ENCODE measurements at places on chromosomes 7 and 10.
A peak's percentile ranks its signal among the peaks of the same experiment; 100 is the strongest.

DNA sequence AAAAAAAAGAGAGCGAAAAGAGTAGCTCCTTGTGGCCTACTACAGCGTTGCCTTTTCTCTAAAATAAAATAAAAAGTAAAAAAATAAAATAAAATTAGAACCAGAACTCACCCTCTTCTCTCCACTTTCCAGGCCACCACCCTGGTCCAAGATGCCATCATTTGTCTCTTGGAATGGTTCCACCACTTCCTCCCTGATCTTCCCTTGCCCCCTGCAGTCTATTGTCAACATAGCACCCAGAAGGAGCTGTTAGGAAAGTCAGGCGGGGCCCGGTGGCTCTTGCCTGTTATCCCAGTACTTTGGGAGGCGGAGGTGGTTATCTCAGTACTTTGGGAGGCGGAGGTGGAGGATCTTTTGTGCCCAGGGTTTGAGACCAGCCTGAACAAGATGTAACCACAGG lies 7.6 kb upstream of the GRID2IP start:
- no peak for DNase-seq
- no peaks in the 10 kb centered on the region for H3K36me3 ChIP-seq
- H3K27me3 ChIP-seq = no peaks in the 10 kb centered on the region
- H3K4me1 ChIP-seq = no peaks in the 10 kb centered on the region

DNA sequence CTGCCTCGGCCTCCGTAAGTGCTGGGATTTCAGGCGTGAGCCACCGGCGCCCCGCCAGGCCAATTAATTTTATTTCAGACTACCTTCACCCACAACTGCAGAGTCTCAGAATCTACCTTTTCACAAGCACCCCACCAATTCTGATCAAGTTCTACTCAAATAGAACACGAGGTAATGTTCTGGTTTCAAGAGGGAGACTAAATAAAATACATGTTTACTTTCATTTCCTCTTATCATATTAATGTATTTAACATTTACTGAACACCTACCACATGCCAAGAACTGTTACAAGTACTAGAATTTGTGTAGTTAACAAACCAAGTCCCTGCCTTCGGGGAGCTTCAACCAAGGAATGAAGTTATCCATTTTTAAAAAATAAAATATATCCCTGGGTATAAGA lies 25.5 kb upstream of the RGS10 start:
- DNase-seq = no peak
- H3K27me3 ChIP-seq = no peaks in the 10 kb centered on the region
- no peak overlapping the region for H3K4me3 ChIP-seq
- peaks cover 3% of the 10 kb centered on the region for H3K4me1 ChIP-seq
- H3K36me3 ChIP-seq = no peaks in the 10 kb centered on the region
- no peak overlapping the region for H3K27ac ChIP-seq

DNA sequence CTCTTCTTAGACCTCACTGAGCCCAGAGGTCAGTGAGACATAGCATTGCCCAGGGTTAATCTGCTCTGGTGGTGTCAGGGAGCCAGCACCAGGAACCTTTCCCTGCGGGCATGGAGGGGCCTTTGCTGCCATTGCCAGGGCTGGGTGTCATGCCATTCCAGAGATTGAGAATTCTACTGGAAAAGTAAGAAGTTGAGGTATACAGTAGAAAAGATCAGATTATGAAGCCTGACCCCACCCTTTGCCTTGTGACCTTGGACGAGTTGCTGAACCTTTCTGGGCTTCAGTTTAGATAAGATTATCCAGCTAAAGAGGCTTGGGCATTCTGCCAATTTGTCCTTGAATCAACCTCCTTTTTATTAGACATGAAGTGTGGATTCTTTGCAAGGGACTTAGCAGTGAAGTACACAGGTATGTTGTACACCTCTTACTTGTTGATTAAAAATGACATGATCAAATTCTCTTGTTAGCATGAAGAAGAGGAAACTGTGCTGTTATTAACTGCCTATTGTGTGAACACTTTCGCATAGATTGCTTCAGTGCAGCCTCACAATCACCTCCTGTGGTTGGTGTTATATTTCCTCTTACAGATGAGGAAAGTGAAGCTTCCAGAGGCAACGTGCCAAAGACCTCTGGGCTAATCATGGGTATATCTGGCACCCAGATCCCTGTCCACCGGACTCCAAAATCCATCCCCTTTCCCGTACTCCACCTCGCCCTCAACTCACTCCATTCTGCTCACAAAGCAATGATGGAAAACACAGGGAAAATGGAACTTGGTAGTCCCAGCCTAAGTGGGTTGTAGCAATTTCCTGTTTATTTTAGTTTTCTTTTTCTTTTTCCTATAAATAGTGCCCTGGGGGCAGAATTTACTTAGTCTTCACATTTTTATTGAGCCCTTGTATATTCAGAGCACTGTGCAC lies 151.3 kb downstream of the CAMK1D start:
- peak overlapping the region; percentile 12 for H3K27ac ChIP-seq
- H3K4me3 ChIP-seq = no peak overlapping the region
- no peaks in the 10 kb centered on the region for H3K27me3 ChIP-seq
- H3K4me1 ChIP-seq = peaks cover 37% of the 10 kb centered on the region

DNA sequence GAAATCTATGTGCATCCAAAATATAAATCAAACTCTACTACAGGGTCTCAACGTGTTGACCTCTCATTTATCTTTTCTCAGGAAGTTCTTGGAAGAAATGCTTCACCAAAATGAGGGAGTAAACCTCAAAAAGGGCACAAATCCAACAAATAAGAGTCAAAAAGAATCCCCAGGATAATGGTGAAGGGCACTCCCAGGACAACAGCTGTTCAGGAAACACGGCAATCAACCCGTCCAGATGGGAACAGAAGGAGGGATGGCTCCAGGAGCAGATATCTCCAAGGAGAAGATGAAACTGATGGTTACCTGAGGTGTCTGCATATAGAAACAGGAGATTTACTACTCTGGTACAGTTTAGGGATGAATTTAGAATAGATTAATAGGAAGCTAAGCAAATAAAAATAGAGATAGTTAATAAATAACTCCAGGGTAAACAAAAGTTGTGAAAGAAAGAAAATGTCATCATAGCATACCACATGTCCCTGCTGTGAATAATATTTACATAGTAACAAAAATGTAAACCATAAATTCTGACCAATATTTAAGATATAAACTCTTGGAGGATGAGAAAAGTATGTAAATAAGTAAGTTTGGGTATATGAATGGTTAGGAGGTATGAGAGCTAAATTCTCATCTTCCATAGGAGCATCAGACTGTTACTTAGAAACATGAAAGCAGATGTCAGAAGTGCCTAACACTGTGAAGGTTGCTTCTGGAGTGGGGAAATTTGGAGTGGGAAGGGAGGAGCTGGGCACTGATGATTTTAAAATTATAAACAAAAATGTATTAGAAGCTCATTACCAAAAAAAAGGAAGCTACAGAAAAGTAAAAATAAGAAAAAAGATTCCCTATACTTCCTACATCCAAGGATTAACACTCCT lies 237.5 kb upstream of the HPS1 start:
- H3K36me3 ChIP-seq = no peaks in the 10 kb centered on the region
- H3K27ac ChIP-seq = no peak overlapping the region
- H3K27me3 ChIP-seq = no peaks in the 10 kb centered on the region
- H3K4me1 ChIP-seq = no peaks in the 10 kb centered on the region
- no peak for DNase-seq

- no peak for DNase-seq
- no peaks in the 10 kb centered on the region for H3K27me3 ChIP-seq
- H3K36me3 ChIP-seq = no peaks in the 10 kb centered on the region
Measured at GRCh38 chr10:63605197-63605967, 84.2 kb downstream of the REEP3 start.

DNA sequence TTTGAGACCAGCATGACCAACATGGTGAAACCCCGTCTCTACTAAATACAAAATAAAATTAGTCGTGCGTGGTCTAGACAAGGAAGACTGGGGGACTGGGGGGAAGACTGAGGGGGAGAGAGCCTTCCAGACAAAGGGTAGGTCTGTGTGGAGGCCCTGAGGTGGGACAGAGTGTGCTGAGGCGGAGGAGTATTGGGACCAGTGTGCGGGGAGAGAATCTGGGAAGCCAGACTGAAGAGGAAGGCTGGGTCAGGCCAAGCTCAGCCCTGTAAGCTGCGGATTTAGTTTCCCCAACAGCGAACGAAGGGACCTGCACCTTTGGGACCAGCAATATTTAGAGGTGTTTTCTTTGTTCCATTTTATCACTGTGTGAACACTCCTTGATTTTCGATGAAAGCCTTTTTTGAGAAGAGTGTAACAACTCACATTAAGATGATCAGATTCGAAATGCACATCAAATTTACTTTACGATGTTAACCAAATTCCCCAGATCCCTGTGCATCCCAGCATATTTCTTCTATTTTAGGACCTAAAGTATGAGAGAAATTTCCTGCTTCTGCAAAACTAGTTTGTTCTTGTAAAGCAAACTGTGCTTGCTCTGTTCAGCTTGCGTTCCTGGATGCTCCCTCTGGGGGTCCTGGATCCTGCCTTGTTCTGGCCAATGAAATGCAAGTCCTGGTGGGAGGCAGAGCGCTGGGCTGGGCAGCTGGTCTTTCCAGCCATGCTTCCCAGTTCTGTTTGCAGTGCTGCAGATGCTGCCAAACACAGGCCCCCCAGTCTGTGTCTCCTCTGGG lies 39.4 kb downstream of the PLAU start:
- H3K36me3 ChIP-seq = no peaks in the 10 kb centered on the region
- no peak overlapping the region for H3K27ac ChIP-seq
- no peaks in the 10 kb centered on the region for H3K4me1 ChIP-seq
- H3K27me3 ChIP-seq = no peaks in the 10 kb centered on the region

Data from thyroid gland (tissue), 4 donors.